MCF 10A (cell line): ENCODE measurements at places on chromosomes 13 and 19.

- no peak for DNase-seq
Observed at GRCh38 chr19:47419030-47419783, at the start of gene MEIS3. TSS of gene MEIS3 (minus strand) at chr19:47419527. CDS start at chr19:47419081, 446 bp downstream.

GRCh38 chr13:33125821-33126570, 109.8 kb downstream of the KL start:
- peak; percentile 94 for DNase-seq

- no peak for DNase-seq
Observed at GRCh38 chr13:34311251-34311650, 493.3 kb downstream of the RFC3 start.

DNA sequence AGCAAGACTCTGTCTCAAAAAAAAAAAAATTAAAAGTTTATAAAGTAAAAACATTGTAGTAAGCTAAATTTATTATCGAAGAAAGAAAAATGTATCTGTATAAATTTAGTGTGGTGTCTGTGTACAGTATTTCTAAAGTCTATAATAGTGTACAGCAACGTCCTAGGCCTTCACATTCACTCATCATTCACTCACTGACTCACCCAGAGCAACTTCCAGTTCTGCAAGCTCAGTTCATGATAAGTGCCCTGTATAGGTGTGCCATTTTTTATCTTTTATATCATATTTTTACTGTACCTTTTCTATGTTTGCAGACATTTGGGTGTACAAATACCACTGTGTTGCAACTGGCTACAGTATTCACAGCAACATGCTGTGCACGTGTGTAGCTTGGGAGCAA, 118.1 kb downstream of the TNFRSF19 start:
- DNase-seq = no peak

GRCh38 chr13:24263632-24264031, 45.7 kb upstream of the C1QTNF9 start:
- DNase-seq = no peak

- no peak for DNase-seq
Observed at GRCh38 chr13:80945328-80945727, 604.4 kb upstream of the SPRY2 start.

- no peak for DNase-seq
Observed at GRCh38 chr13:97528518-97528917, 94.5 kb downstream of the RAP2A start.

DNA sequence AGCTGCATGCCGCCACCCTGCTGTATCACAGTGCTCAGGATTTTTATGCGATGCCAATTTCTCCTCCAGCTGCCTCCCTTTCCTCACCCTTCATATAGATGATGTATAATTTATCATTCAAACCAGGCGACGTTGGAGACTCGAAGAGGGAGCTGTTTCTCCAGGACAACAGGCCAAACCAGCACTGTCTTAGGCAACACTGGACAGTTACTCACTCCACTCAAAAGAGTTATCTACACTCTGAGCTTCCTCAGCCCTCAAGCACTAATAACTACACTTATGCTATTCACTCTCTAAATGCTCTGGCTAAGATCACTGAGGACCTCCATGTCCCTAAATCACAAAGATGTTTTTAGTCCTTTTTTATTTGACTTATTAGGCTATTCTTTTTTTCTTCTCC, 87.3 kb upstream of the RFC3 start:
- no peak for DNase-seq

DNA sequence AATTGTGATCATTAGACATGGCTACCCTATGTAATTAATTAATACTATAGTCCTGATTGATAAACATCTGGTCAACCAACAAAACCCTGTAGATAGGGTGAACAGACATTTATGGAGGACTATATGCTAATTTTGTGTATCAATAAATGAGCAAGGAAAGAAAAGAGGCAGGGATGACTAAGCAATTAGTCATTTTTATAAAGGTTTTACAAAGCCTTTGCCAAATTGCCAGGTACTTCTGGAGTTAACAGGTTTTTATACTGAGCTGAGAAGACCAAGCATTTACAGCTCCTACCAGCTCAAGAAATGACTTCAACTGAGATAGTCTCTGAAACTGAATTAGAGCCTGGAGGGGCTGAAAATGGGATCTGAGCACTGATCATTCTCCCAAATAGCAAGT, 186.8 kb upstream of the PRR20A start:
- peak; percentile 21 for DNase-seq

DNA sequence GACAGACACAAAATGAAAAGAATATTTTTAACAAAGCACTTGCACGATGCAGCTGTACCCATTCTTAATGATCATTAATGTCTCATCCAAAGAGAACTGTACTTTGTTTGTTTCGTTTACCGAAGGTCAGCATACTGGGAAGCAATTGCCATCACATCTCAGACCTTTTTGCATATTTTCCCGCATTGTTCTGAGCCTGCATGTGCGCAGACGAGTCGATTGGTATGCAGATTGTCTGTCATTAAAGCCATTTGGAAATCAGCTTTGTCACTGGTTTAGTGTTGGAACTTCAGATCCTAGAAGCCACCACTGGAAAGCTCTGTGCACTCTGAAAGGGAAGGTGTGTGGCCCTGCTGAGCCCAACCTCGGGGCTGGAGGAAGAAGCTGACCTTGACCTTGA, 15.6 kb downstream of the SPACA7 start:
- DNase-seq = no peak

GRCh38 chr19:44783545-44783944, 5.9 kb downstream of the CBLC start:
- no peak for DNase-seq

DNA sequence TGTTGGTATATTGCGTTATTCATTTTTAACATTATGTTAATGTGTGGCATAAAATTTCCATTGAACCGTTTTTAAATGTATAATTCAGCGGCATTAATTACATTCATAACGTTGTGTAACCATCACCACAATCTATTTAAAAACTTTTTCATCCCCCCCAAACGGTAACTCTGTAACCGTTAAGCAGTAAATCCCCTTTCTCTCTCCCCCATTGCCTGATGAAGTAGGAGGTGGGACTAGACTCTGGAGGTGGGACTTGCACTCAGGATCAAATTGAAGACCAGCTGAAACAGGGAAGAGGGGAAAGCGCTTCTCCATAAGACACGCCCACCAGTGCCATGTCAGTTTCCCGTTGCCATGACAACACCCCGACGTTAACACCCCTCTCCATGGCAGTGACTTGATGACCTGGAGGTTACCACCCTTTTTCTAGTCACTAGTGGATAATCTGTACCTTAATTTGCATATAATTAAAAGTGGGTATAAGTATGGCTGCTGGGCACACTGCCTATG, 16.8 kb downstream of the CLEC11A start:
- no peak for DNase-seq

DNA sequence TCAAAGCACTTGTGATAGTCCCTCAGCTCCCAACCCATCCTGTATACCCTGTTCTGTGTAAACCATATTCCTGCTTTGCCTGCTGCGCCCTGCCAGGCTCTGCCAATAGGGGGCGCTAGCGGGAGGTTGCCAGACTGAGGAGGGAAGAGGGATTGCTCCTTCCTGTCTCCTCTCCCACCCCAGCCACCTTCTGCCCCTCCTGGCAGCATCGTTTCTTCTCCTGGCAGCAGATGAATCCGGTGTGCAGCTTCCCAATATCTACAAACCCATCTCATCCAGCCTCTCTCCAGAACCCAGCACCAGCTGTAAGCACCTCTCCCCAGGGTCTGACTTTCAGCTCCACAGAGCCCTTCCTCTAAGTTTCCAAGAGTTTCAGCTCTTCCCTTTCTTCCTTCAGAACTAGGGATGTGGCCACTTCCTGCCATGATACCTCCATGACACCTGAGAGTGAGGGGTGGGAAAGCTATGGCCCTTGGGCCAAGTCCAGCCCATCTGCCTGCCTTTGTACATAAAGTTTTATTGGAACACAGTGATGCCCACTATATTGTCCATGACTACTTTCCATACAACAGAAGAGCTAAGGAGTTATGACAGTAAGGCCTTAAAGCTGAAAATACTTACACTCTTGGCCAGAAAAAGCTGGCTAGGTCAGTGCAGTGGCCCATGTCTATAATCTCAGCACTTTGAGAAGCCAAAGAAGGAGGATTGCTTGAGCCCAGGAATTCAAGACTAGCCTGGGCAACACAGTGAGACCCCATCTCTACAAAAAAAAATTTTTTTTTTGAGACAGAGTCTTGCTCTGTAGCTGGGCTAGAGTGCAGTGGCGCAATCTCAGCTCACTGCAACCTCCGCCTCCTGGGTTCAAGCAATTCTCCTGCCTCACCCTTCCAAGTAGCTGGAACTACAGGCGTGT, 34.5 kb upstream of the ATP1A3 start:
- peak; percentile 26 for DNase-seq

DNA sequence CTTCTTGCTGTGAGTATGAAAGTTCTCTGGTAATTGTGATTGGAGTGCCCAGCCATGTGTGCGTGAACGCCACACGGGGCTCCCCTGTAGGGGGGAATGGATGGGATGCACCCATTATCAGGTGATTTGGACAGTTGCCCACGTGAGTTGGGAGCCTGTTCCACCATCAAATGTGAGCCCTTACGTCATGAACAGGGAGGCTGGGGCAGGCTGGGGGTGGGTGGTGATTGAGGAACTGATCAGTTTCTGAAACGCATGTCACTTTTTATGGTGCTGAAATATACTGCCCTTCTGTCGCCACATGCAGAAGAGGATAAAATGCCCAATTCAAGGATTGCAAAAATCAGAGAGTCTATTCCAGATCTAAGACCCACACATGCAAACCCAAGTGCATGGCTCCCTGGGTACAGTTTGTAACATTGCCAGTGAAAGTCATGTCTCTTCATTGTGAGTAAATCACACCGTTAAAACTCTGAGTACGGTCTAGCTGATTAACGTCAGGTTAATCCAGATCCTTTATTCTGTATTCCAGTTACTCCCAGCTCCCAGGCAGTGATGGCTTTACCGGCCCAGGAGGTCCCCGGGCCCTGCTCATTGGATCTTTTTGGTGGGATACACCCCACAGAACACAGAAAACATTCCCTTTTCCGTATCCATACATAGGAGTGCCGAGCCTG, 90.2 kb downstream of the RAB20 start:
- DNase-seq = no peak

DNA sequence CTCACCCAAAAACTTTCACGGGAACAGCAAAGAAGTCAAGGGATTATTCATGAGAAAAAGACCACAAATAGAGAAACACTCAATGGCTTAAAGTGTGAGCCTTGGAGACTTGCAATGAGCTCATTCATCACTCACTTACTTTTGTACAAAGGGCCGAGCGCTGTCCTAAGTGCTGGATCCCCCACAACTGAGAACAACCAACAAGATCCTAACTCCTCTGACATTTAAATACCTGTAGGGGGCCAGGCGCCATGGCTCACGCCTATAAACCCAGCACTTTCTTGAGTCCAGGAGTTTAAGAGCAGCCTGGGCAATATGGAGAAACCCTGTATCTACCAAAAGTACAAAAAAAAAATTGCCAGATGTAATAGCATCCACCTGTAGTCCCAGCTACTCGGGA, 29.4 kb upstream of the ZNF507 start:
- peak; percentile 4 for DNase-seq

DNA sequence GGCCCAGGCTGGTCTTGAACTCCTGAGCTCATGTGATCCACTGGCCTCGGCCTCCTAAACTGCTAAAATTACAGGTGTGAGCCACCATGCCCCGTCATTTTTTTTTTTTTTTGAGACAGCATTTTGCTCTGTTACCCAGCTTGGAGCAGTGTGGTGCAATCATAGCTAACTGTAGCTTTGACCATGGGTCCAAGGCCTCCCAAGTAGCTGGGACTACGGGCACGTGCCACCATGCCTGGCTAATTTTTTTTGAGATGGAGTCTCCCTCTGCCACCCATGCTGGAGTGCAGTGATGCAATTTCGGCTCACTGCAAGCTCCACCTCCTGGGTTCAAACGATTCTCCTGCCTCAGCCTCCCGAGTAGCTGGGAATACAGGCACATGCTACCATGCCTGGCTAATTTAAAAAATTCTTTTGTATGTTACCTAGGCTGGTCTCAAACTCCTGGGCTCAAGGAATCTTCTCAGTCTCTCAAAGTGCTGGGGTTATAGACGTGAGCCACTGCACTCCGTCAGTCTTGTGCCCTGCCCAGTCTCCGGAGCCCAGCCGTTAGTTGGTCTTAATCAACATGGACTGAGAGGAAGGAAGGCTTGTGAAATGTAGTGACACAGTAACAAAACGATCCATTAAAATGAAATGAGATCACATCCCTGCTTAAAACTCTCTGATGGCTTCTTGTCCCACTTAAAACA, 1.4 kb upstream of the LRG1 start:
- DNase-seq = no peak

- DNase-seq = no peak
Observed at GRCh38 chr13:91291078-91291477, 56.4 kb upstream of the MIR17HG start.

DNA sequence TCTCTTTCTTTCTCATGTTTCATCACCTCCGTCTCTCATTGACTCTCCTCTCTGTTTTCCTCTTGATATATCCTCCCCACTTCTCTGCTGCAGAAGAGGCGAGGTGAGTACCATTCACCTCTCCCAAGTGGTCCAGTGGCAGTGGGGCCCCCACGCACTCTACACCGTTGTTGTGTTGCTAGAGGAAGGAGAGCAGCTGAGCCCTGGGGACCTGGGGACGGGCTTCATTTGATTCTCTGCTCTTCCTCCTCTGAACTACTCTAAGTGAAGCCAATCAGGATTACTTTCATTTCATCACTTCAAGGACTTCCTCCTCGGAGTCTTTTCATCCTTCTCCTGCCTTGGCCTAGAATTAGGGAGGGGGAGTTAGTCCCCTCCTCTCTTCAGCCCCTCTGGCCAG, 64.6 kb downstream of the CCNE1 start:
- no peak for DNase-seq

GRCh38 chr19:1825909-1826556, 14.0 kb upstream of the ATP8B3 start:
- DNase-seq = peak; percentile 81

GRCh38 chr19:3398900-3399278, 32.5 kb downstream of the NFIC start:
- DNase-seq = no peak

GRCh38 chr13:26247608-26248007, 6.3 kb upstream of the CDK8 start:
- DNase-seq = no peak

GRCh38 chr13:44680746-44681355, 104.7 kb upstream of the TSC22D1 start:
- DNase-seq = no peak

- no peak for DNase-seq
Observed at GRCh38 chr13:26343816-26344215, 89.9 kb downstream of the CDK8 start.

- peak; percentile 69 for DNase-seq
Observed at GRCh38 chr19:13154911-13155471, 4.8 kb downstream of the IER2 start.

GRCh38 chr13:99075268-99076191, 97.7 kb upstream of the DOCK9 start:
- DNase-seq = no peak

- peak; percentile 71 for DNase-seq
Observed at GRCh38 chr19:771332-771785, 20.4 kb downstream of the MISP start.

GRCh38 chr13:36973621-36974295, 25.4 kb downstream of the ALG5 start:
- DNase-seq = no peak

- no peak for DNase-seq
Observed at GRCh38 chr13:23434491-23434890, 989 bp upstream of the SACS start.
